ENCODE measurements at places on chromosomes 13 and 19.
A peak's percentile ranks its signal among the peaks of the same experiment; 100 is the strongest.

- no peak for DNase-seq
These were observed 68.6 kb upstream of the FGF14 start for GRCh38 chr13:102470283-102470917.

- DNase-seq = no peak
These were observed 4.6 kb upstream of the SCEL start for GRCh38 chr13:77530875-77531274.

DNA sequence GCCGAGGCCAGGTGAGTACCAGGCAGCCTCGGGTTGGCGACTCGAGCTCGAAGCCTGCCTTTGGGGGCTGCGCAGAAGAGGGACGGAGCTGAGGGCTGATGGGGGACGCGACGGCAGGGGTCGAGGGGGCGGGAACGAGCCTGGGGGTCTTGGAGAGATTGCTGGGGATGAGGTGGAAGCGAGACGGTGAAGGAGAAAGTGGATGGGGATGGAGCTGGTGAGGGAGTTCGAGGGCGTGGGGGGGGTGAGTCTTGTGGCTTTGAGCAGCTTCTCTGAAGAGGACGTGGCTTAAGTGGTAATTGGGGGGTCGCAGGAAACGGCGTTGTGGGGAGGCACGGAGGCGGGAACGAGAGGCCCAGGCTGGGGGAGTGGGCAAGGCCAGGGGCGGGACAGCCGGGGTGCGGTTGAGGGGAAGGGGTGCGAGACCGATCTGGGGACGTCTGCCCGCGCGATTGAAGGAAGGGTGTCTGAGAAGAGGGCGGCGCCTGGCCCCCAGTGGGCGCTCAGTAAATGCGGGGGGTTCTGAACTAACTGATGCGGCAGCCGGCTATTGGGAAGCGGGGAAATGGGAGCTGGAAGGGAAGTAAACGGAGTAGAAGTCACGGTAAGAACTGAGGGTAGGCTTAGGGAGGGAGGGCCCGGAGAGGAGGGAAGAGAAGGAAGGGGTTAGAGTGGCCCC, 426 bp downstream of the MYO9B start:
- peak; percentile 59 for DNase-seq

DNA sequence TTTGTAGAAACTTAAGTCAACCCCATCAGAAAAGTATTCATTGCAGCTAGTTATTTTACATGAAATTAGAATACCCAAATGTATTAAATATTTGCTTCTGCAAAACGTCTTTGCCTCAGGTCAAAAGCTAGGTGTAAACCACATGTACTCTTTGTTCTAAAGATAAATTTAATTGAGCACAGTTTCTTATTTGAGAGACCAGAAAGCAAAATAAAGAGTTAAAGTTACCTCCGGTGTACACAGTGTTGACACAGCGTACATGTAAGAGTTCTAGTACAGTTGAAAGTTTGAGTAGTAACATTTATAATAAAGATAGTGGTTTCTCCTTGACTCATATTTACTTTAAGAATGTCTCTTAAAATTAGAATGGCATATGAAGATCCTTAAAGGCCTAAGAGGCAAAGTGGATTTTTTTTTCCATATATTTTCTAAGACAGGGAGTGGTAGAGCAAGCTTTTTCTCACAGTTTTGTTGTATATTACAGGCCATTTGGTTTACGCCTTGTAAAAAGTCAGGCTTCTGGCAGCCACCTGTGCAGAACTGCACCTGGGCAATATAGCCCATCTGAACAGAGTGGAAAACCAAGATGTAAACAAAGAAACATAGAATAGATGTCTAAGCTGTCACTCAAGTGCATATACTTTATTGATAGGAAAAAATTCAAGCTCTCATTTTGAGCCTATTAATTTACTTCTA, 2.9 kb downstream of the LRCH1 start:
- no peak for DNase-seq

GRCh38 chr13:101382086-101382485, 34.2 kb downstream of the NALCN start:
- DNase-seq = no peak

DNA sequence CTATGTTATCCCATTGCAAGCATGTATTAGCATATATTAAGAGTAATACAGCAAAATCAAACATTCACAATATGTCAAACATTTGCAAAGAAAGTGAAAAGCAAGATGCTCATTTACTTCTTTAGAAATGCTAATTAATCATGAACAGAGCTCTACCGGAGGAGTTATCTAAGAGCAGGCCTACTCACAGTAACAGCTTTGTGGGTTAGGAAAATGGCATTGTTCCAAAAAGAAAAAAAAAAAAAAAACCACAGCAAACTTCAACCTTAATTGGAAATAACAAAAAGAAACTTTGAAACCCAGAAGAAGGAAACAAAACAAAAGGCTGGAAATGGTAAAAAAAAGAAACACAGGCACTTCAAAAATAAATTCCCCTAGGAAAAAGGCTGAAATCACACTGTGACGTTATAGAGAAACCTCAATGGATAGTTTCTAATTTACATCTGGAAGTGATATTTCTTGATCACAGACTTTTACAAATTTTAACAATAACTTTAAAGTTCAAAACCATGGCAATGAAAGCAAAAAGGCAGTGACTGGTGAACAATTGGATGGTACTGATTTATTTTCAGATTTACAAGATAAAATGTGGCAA, 1236.8 kb upstream of the SPRY2 start:
- no peak for DNase-seq

DNA sequence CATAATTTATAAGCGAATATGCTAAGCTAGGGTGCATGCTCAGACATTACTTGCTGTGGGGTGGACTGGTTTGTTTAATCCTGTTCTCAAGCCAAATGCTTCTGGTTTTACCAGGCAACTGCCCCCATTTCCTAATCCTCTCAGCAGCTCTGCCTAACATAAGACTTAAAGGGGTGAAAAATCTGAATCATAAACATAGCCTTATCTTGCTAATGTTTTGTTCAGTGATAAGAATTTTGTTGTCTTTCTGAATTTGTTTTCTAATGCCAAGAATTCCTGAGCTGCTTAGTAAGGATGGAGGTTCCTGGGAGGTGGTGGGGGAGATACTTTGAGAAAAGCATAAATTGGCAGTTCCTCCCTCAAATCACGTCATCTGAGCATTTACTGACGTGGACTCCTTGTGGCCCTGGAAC, 42.7 kb downstream of the ING1 start:
- DNase-seq = no peak

- no peak for DNase-seq
These were observed 67.7 kb downstream of the RBM26 start for GRCh38 chr13:79338343-79338742.

- peak; percentile 3 for DNase-seq
These were observed 28.4 kb downstream of the ZNF844 start for GRCh38 chr19:12092956-12093355.

DNA sequence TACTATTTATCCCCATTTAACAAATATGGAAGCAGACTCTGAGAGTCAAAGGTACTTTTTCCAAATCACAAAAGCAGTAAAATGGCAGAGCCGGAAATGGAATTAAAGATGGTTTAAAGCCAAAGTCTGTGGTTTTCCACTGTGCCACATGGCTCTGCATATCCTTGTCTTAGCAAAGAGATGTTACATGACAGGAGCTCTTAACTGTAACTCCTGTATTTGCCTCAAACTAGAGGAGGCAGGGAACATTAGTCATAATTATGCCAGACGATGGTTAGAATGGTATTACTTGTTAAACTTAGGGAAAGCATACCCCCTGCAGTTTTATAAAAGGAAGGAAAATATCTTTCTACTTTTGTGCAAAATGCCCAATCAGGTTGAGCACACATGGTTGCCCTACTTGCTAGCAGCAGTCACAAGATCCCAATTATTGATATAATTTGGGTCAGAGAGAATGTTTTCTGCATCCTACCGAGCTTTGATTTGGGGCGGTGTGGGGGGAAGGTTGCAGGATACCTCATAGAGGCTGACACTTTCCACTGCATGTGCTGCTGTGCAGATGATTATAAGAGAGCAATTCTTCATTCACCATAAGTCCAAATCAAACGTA, 42.0 kb upstream of the MAB21L1 start:
- DNase-seq = no peak

DNA sequence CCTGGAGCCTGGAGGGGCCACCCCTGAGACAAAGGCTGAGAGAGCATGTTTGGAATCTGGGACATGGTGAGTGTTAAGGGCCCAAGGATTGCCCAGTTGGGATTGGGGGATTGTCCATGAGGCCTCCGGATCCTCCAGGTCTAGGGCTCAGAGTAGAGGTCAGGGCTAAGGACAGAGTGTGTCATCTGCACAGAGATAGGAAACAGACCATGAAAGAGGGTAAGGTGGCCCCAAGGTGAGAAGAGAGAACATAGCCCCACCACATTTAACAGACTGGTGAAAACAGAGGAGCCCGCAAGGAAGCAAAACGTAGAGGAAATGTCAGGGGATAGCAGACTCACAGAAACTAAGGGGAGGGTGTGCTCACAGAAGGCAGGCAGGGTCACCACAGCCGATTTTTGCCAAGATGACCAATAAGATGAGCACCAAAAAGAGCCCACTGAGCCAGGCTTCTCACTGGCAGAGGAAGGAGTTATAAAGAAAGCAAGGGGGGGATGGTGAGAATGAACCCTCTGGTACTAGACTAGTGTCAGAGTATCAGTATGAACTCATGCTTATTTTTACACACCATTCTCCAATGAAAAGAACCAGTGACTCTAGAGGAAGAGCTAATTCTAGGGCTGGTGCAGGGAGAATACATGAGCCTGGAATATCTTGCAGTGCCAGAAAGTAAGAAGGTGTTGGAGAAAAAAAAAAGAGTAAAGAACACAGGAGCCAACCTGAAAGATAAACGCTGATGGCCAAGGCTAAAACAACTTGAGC, 17.5 kb downstream of the DYRK1B start:
- DNase-seq = no peak

- no peak for DNase-seq
These were observed 365.5 kb downstream of the PCDH9 start for GRCh38 chr13:66864627-66865026.
